ENCODE measurements at places on chromosomes 6 and 20.

GRCh38 chr20:24194143-24194542 is 205.6 kb upstream of the GGTLC1 start:
- DNase-seq: no peak

- DNase-seq: no peak
Measured at GRCh38 chr20:50392138-50392866, 117.9 kb upstream of the PTPN1 start.

- no peak for DNase-seq
Measured at GRCh38 chr6:45587229-45588060, 209.7 kb upstream of the SUPT3H start.

DNA sequence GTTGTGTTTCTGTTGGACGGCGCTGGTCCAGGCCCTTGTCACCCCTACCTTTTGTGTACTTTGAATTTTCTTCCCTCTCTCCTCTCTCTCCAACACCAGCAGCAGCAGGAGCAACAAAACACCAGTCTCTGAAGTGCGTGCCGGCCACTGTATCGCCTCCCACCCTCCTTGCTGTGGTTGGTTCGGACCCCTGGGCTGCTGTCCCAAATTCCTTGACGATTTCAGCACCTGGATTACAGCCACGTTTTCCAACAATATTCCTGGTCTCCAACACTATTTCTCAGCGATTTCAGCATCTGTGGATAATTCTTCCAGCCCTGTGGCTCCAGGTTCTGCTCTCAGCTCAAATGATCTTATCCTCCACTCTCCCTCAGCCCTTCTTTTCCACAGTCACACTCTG is 11.8 kb downstream of the MAS1 start:
- DNase-seq: no peak

GRCh38 chr6:39086711-39087110 is 28.3 kb downstream of the SAYSD1 start:
- no peak for DNase-seq

DNA sequence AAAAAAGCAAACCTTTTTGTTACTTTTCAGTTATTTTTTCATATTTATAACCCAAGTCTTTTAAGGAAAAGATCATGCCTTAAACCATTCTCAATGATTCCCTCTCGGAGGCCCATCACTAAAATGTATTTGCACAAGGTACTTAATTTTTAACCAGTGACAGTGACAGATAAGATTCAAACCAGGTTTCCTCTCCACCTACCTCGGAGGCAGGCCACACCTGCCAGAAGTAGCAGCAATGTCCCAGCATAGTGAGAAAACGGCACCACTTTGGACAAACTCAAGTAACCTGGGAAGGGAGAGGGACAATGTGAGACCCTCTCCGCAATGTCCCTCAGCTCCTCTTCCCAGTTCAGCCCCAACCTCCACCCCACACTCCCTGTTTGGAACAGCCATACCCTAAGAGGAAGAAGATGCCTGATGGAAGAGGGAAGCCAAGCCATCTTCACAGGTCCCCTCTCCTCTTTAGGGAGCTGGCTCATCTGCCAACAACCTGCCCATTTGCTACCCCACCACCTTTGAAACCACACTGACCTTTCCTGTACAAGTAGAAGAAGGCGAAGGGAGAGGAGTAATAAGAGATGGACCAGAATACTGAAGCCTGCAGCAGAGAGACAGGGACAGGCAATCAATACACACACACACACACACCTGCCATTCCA is 2.3 kb downstream of the ABHD16A start:
- no peak for DNase-seq

GRCh38 chr20:7772371-7772770 is 167.9 kb downstream of the HAO1 start:
- no peak for DNase-seq

- no peak for DNase-seq
Measured at GRCh38 chr6:166244353-166245045, 63.7 kb downstream of the PRR18 start.

DNA sequence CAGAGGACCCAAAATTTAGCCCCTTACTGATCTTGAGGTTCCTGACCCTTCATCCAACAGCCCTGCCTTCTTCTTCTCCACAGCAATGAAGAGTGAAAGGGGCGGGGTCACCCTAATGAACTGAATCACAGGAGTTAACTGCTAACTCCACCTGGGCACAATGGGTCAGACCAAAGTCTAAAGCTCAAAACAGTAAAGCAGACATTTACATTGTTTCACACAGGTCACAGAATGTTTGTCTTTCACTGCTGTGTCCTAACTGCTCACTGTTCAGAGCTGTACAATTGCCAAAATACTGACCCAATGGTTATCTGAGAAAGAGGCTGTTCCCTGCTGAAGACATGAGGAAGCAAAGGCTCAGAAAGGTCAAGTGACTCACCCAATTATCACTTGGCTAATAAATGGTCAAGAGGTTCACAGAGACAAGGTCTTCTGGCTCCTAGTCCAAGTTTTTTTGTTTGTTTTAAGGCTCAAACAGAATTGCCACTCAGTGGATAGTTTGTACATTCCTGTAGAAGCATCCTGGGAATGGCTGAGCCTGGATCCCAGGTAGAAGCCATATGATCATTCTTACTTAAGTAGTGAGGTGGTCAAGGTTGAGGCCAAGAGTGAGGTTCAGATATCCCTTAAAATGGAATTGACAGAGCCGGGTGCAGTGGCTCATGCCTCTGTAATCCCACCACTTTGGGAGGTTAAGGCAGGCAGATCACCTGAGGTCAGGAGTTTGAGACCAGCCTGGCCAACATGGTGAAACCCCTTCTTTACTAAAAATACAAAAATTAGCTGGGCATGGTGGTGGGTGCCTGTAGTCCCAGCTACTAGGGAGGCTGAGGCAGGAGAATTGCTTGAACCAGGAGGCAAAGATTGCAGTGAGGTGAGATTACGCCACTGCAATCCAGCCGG is 35.1 kb upstream of the FAM83C start:
- no peak for DNase-seq

GRCh38 chr20:54019127-54019526 is 51.3 kb downstream of the BCAS1 start:
- no peak for DNase-seq

DNA sequence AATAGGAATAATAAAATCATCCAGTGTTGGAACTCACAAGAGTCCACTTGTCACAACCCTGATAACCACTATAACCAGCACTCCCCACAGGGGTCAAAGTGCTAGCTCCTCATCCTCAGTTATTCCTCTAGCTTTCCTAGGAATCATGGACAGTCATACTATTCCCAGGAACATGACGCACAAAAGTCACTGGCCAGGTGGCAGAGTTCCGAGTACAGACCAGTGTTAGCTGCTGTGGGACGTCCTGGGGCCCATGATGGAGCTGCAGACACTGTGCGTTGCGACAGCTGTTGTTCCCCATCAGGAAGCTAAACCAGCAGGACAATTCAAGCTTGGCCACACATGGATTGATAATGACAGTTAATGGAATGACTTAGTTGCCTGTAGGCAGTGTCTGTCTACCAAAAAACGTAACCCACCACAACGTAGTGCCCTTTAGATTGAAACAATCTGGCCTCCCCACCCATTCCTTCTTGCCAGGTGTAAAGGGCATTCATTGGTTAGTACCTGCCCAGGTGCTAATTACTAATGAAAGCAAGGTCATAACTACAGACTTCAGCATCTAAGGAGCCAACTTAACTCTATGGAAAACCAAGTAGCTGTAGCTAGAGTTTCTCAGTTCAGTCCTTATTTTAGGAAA is 17.4 kb downstream of the EZR start:
- DNase-seq: no peak
